ENCODE measurements at places on chromosomes 7 and 10. TPM values are rescaled to one million over a fixed set of nuclear protein-coding genes. Genes with fewer than 3 reads are reported as not detected.

GRCh38 chr7:97014145-97014750 lies 8.9 kb downstream of the DLX6 start:
- H3K27me3 ChIP-seq, result peaks cover 90% of the 10 kb centered on the region
- H3K27ac ChIP-seq, result no peak overlapping the region
- H3K4me3 ChIP-seq, result no peak overlapping the region
- peaks cover 8% of the 10 kb centered on the region for H3K4me1 ChIP-seq
- no peak for DNase-seq
- H3K36me3 ChIP-seq, result no peaks in the 10 kb centered on the region

DNA sequence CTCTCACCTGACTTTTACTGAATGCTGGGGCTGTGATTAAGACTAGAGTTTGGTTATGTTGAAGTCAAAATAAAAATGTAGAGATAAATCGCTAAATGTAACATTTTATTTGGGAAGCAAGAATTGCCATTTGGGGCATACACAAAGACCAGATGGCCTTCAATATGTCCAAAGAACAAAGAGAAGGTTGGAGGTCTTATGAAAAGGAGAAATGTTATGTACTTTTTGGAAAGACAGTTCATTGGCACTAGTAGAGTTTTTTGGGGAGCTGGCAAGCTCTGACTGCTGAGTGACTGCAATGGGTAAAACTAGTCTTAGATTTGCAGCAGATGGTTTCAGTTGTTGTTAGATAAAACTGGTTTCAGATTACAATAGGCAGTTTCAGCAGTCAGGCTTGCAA lies 35.6 kb upstream of the GALNT17 start:
- H3K36me3 ChIP-seq, result no peaks in the 10 kb centered on the region
- DNase-seq, result no peak
- H3K4me1 ChIP-seq, result no peaks in the 10 kb centered on the region
- H3K4me3 ChIP-seq, result no peak overlapping the region
- no peaks in the 10 kb centered on the region for H3K27me3 ChIP-seq

- no peaks in the 10 kb centered on the region for H3K36me3 ChIP-seq
- peak; percentile 47 for DNase-seq
- H3K27me3 ChIP-seq, result no peaks in the 10 kb centered on the region
- H3K27ac ChIP-seq, result peak overlapping the region; percentile 89
- no peak overlapping the region for H3K4me3 ChIP-seq
These were observed 84.5 kb upstream of the DUSP5 start for GRCh38 chr10:110413049-110413783.

The EBLN1 gene
- total RNA-seq, result not detected

DNA sequence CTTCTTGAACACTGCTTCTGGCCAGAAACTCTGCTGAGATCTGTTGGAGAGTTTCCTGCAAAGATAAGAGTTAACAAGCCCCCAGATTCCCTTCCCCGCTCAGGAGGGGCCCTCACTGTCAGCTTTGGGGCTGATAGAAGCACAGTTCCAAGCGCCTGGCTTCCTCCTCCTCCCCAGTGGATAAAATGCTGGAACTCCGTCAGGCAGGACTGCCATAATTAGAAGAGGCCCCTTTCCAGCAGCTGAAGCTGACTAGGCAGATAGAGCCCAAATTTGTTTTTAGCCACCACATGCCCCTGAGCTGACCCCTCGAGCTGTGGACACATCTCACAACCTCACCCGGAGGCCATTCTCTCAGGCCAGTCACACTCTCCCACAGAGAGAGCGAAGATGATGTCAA lies 89.4 kb downstream of the TBXAS1 start:
- no peak overlapping the region for H3K27ac ChIP-seq
- H3K4me3 ChIP-seq, result no peak overlapping the region
- H3K4me1 ChIP-seq, result peaks cover 18% of the 10 kb centered on the region
- no peak for DNase-seq

GRCh38 chr10:54402576-54402975 lies 398.5 kb downstream of the PCDH15 start:
- H3K27ac ChIP-seq, result no peak overlapping the region
- H3K4me3 ChIP-seq, result no peak overlapping the region
- no peak for DNase-seq
- H3K4me1 ChIP-seq, result no peaks in the 10 kb centered on the region

The STEAP1 gene
- total RNA-seq, result 0.51 TPM

DNA sequence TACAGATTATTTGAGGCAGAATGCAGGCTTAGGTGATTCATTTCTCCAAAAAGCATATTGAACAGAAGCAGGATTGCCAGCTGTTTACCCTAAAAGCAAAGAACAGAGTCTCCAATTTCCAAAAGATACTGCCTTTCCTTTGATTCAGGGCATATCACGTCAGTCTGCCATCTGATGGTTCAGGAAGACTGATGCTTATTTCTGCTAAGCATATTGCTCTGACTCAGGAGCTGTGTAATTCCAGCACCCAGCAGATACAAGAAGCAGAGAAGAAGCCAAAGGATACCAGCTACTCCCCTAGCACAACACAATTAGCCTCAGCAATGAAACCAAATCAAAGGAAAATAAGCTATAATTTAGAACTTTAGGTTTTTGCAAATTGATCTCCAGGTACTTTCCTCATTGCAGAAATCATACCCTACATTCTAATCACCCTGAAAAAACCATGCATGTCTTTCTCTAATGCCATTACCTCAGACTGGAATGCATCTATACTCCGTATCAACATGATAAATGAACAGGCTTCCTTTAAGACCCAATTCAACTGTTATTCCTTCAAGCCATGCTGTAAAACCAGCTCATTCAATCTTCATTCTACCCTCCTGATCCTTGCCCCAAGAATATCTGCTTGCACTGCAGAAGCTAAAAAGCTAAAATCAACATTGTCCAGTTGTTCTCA lies 55.1 kb downstream of the ABI1 start:
- H3K4me3 ChIP-seq, result peak overlapping the region; percentile 18
- H3K27ac ChIP-seq, result peak overlapping the region; percentile 7
- H3K4me1 ChIP-seq, result peaks cover 76% of the 10 kb centered on the region
- no peaks in the 10 kb centered on the region for H3K27me3 ChIP-seq
